Neural crest cell (in vitro differentiated cells): ENCODE measurements at places on chromosomes 11 and 22.

DNA sequence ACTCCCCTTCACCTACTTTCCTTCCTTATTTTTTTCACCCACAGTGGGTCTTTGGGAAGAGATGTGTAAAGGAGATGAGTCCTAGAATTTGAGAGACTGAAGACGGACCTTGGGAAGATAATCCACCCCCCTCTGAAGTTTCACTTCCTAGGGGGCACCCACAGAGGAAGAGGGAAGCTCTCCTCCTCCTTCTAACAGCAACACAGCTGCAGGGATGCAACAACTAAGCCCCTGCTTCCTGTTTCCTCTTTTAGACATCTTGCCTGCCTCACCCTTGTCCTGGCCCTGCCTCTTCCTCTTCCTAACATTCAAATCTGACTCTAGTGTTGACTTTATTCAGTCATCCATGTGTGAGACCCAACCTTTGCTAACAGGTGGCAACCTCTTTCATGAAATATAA, 424.6 kb downstream of the BUD13 start:
- DNase-seq = no peak

GRCh38 chr11:64103277-64103985, 62.5 kb downstream of the MACROD1 start:
- no peak for DNase-seq

DNA sequence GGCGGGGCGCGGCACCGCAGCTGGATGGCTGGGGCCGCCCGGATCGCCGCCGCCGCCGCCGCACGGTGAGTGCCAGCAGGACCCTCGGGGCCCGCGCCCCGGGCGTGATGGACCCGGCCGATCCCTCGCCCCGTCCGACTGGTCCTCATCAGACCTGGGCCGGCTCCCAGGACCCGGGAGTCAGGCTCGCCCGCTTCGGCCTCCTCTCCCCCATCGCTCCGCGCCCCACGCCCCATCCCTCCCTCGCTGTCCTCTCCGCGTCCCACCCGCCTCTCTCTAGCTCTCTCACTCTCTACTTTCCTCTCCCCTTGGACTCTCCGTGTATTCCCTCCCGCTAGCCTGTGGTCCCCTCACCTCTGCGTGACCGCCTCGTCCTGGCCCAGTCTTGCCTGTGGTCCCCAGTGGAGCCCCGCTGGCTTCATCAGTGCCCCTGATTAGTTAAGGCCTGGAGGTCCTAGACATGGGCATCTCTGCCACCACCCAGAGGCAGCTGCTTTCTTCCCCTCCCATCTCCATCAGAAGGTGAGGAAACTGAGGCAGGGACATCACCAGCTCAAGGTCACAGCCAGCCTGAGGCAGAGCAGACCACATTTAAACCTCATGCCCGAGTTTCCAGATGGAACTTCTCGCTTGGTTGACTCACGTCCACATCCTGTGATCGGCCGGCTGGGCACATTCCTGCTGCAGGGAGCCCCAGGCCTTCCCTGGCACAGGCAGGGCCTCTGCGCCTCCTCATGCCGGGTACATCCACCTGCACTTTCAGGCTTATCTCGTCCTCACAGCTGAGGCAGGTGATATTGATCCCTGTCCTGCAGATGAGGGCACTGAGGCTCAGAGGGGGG, 429 bp downstream of the SLC39A13 start:
- DNase-seq = no peak

GRCh38 chr22:43511276-43511910, 99.6 kb downstream of the MPPED1 start:
- no peak for DNase-seq

DNA sequence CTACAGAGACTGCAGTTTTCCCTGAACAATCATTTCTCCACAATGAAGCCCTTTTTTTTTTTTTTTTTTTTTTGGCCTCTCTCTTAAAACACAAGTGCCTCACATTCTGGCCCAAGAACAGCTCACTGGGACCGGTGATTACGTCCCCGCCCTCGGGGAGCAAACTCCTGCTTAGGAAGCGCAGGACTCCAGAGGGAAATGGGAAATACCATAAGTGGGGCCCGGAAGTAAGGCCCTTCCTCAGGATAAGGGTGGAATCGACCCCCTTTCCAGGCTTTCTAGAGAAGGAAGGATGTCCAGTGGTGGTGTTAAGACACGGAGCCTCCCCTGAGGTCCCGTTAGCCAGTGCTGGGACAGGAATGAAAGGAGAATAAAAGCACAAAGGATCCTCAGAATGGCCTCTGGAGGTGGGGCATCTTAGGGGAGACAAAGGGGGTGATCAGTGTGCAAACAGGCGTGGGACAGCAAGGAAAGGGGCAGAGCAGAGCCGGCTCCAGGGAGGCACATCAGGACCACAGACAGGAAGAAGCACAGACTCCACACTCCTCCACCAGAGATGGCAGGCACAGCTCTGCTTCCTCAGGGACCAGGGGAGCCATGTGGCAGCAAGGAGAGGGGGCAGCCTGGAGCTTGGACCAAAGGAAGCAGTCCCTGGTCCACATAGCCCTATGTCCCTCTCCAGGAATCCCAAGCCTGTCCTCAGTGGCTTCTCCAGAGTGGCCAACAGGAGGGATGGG, 61.3 kb downstream of the CHST1 start:
- no peak for DNase-seq

DNA sequence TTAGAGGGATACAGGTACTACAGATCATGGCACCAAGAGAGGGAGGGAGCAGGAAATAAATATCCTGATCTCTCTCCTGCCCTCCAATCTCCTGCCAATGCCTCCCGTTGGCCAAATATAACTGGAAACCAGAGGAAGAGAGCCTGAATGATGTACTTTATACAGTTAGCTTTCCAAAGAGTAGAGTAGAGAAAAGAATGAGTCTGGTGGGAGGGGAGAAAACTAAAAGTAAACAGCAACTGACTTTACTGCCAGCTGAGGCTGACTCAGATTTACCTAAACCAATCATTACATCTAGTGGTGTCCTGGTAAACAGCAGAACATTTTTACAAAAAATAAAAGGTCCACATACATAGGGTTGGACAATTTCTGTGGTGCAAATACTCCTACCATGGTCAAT, 5.1 kb downstream of the MPZL3 start:
- DNase-seq = no peak

GRCh38 chr22:19490628-19491230, 11.0 kb downstream of the CDC45 start:
- DNase-seq = no peak

- DNase-seq = no peak
Measured at GRCh38 chr11:124670732-124671131, 2.8 kb downstream of the SIAE start.

- no peak for DNase-seq
Measured at GRCh38 chr22:20223421-20224255, 44.5 kb downstream of the RTN4R start.
